CD4-positive, alpha-beta memory T cell (primary cell): ENCODE measurements at places on chromosomes 1 and 21. TPM values are rescaled to one million over a fixed set of nuclear protein-coding genes. Genes with fewer than 3 reads are reported as not detected.
A peak's percentile ranks its signal among the peaks of the same experiment; 100 is the strongest.

- peak; percentile 77 for DNase-seq
Measured at GRCh38 chr1:44721485-44722361, 9.2 kb downstream of the RNU5D-1 start.

DNA sequence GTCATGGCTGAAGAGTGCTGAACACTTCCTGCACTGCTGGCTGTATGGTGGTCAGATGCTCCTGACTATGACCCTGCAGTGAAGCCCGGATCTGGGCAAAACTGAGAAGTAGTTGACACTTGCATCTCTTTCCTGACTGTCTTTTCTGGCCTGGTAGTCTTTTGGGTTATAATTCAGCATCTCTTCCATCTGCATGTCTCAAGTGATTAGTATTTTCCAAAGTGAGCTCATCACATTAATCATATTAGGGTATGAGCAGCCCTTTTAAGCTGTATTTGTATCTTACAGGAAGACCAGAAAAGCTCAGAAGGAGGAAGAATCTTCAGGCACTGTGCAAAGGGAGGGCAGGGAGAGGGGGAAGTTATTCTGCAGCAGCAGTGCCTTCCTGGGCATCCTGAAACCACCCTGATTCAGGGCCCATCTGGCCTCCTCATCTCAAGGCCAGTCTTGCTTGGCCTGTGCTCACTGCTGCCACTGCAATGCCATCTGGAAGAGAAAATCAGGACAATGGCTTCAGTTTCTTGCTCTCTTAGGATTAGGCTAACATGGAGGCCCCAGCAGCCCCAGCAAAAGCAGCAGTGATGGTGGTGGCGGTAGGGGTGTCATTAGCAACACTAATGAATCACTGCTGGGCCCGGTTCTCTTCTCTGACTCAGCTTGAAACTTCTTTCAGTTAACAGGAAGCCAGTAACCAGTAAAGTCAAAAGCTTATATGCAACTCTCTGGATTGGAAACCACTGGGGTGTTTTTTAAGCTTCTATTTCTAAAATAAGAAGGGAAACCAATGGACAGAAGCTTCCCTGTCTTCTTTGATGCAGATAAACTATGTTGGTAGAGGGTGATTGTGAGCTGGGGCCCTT is 63.3 kb upstream of the WDR26 start:
- peak; percentile 52 for DNase-seq

- no peak for DNase-seq
Measured at GRCh38 chr1:41632781-41633575, 148.5 kb upstream of the EDN2 start.

DNA sequence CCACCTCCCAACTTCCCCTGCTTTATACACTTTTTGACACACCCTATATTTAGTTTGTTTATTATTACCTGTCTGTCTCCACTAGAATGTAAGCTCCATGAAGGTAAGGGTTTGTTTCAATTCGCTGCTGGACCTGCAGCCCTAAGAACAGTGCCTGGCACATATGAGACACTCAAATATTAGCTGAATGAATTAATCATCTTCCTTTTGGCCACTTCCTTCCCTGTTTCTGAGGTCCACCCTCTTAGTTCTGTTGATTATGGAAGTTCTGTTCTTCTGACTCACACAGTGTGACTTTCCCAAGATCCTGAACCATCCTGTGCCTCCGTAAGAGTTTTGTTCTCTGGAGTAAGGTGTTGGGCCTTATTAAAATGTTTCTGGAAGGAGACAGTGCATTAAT is 40.4 kb upstream of the GJA5 start:
- DNase-seq = no peak

The AVPR1B gene
- not detected for total RNA-seq

- DNase-seq = no peak
Measured at GRCh38 chr1:33818071-33818470, 45.8 kb upstream of the HMGB4 start.

The GBP4 gene
- total RNA-seq = 48.5 TPM

The ITLN2 gene
- total RNA-seq = not detected

- no peak for DNase-seq
Measured at GRCh38 chr1:58768971-58769808, 14.7 kb downstream of the JUN start.

DNA sequence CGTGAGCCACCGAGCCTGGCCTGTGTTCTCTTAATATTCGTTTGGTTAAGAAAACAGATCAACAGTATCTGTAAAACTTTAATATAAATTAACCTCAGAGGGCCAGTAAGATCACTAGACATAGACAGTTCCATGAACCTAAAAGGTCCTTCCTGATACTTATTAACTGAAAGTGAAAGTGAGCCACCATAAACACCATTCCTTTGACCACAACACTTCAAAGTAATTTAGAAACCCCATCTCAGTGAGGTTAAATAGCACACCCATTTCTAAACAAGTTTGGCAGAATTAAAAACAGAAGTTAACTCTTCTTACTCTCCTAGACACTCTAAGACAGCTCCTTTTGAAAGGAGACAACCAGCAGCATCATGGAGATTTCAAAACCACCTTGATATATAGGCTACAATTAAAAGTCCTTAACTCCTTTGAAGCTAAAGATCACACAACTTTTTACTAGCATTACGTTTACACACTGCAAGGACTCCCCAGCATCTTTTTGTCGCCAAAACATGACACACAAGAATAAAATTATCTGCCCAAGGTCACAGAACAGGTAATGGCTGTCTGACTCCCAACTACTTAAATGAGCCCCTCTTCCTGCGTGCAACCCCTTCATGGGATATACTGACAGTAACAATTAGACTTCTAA is 2.2 kb downstream of the RNF19B start:
- peak; percentile 53 for DNase-seq

- DNase-seq = no peak
Measured at GRCh38 chr1:157151073-157151472, 12.9 kb upstream of the ETV3 start.

The KDF1 gene
- total RNA-seq = 2.6 TPM

GRCh38 chr1:246577720-246578106 is 11.5 kb downstream of the CNST start:
- no peak for DNase-seq

GRCh38 chr1:50427818-50428779 is 4.9 kb upstream of the DMRTA2 start:
- no peak for DNase-seq

The HSD3B2 gene
- total RNA-seq = not detected

The LCE3D gene
- not detected for total RNA-seq

GRCh38 chr1:166202546-166202945 is 35.7 kb upstream of the FAM78B start:
- no peak for DNase-seq

- no peak for DNase-seq
Measured at GRCh38 chr1:30758785-30759380, 1.3 kb upstream of the LAPTM5 start.

DNA sequence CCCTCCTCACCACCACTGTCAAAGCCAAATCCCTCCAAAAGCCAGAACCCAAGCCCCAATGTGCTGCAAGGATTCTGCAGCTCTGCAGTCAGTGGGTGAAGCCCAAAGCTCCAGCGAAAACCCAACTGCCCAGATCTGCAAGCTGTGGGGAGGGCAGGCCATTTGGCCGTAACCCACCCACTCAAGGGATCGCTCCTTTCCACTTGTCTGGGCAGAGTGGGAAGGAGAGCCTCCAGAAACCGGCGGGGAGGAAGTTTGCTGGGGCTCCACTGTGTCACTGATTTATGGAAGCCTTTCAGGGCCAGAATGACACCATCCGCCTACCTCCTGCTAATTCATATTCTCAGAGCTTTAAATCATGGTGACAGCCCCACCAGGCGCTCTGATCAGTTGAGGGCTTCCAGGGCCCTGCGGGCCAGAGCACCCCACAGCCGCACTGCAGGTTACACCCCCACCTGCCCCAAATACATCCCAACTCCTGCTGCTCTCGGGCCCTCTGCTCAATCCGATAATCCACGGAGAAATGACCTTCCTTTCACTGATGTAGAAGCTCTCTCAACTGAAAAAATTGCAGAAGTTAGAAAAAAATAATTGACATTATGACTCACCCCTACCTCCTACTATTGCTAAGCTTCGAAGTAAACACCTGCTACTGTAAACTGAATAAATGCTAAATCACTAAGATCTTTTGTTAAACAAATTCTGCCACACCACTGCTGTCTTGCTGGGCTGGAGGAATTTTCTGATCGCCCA is 40.6 kb upstream of the RAB4A start:
- no peak for DNase-seq

The HEYL gene
- 0.12 TPM for total RNA-seq

DNA sequence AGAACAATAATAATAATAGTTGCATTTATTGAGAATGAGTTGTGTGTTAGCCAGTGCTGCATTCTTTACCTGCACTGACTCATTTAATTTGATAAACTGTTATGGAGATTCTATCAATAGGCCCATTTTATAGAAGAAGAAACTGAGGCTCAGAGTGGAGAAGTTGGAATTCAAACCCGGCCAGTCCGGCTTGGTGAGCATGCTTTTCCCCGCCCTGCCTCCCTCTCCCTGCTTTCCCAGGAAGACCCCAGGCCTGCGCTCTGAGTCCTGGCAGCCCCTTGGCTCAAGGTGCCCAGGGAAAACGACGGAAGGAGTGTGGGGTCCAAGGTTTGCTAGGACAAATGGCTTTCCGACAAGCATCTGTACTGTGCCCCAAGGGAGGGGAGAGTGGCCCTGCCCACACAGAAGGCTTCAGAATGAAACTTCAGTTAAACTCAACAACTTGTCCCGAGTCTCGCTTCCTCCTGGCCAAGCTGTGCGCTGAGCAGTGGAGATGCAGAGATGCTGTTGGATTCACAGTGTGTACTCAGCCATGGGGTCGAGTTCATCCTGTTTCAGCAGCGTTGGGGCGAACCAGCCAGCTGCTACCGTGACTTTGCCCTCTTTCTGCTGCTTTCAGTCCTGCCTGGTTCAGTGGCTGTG is 23.3 kb upstream of the PADI6 start:
- DNase-seq = no peak

DNA sequence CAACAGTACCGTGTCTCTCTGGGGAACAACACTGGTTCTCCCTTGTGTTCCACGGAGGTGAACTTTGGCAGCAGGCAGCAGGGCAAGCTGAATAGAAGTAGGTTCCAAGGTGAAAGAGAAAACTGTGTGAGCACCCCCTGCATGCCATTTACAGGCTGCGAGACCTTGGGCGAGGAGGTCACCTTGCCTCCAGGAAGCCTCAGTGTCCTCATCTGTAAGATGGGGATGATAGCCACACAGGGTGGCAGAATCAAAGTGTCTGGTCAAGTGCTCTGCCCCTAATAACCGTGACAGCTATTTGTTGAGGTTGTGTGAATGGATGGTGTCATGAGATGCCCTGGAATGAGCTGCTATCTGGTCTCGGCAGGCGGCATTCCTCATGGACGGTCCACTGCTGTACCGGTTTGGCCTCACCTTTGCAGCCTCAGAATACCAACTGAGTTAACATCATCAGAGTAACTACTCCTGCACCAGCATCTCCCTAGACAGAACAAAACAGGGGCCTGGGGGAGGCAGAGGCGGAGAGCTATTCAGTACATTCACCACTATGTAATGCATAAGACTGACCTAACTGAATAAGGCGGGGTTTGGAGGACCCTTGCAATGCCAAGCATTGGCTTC is 7.4 kb upstream of the KLHDC7A start:
- DNase-seq = no peak

DNA sequence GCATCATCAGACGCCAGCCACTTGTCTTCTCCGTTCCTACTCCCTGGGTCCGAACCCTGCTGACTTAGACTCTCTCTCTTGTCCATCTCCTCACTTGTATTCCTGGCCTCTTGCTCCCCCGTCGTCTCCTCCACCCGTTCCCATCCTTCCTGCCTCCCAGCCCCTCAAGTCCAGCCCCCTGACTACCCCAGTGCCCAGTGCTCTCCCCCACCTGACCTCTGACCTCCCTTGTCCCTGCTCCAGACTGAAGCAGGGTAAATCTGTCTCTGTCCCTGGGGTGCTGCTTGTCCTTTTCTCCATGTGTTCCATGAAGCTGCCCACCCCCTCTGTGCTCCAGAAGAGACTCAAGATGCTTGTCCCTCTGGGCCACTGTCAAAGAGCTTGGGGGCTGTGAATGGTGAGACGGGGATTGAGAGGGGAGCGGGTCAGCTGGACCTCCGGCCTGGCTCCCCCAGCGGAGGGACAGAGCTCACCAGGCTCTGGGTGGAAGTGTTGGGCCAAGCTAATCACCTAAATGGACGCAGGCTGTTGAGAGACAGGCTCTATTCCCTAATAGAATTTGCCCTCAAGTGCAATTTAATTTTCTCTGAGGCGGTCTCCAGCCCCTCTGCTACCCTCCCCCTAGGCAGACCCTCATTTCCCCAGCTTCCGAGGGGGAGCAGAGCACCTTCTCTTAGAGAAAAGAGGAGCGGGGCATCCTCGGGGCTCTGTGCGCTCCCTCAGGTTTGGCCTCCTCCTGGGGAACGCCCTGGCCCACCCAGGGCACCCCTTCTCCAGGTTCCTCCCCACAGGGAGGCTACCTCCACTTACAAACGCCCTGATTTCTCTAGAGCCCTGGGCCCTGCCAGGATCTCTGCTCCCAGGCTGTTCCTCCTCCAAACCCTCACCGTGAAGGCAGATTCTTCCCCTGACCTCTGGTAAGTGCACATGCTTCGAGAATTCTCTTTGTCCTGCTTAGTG is 11.0 kb upstream of the LHX4 start:
- DNase-seq = no peak

- DNase-seq = no peak
Measured at GRCh38 chr1:115332813-115333608, 5.0 kb downstream of the NGF start.

- no peak for DNase-seq
Measured at GRCh38 chr1:4481451-4481850, 173.0 kb upstream of the AJAP1 start.

DNA sequence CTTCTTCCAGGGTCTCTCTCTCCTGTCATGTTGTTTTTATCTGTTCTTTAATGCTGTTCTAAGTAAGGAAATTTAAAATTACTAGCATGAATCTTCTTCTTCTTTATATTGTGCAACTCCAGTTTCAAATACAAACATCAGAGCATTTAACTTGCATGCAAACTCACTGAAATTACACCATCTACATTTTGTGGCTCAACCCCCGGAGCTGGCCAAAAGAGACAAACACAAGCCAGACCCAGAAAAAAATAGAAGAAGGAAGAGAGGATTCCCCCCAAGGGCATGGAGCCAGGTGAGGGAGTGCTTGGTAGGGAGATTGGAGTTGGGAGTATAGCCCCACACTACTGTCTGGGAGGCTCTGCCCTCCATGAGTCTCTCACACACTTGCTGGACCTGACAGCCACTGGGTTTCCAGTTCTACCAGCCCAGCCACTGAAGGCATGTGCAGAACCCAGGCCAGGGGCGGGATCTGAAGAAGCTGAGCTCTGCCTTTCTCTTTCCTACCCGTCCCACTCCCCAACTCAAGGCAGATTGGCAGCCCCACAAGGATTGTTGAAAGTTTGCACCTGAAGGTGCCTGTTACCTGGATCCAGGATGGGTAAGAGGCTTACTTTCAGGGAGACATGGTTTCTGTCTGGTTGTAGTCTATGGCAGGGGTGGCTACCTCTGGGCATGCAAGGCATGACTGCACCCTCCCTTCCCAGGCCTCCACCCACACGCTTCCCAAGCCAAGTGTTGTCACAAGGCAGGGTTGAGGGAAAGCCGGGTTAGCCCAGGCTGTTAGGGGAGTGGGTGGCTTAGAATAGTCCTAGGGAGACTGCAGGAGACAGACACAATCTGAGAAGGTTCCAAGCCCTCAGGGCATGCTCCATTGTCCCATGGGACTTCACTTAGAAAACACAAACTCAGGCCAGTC is 297.2 kb downstream of the TGFB2 start:
- DNase-seq = no peak

The TMEM51 gene
- total RNA-seq = 0.47 TPM
